ENCODE measurements at places on chromosomes 1 and 21. TPM values are rescaled to one million over a fixed set of nuclear protein-coding genes. Genes with fewer than 3 reads are reported as not detected.

GBP2 gene
- total RNA-seq: 9.6 TPM

ANKRD35 gene
- 1.2 TPM for total RNA-seq

S100A7A gene
- not detected for total RNA-seq

CCDC17 gene
- total RNA-seq: 5.6 TPM

ABL2 gene
- 27.4 TPM for total RNA-seq

SPATA21 gene
- total RNA-seq: not detected

KRTAP11-1 gene
- not detected for total RNA-seq

RPTN gene
- total RNA-seq: not detected

IL19 gene
- not detected for total RNA-seq

PDZK1 gene
- 3.4 TPM for total RNA-seq

GRCh38 chr21:44701023-44701400 is 4.0 kb downstream of the KRTAP10-12 start:
- H3K4me3 ChIP-seq: no peak overlapping the region
- no peak for DNase-seq
- no peaks in the 10 kb centered on the region for H3K4me1 ChIP-seq
- no peak overlapping the region for H3K27ac ChIP-seq
- H3K36me3 ChIP-seq: no peaks in the 10 kb centered on the region

- no peak for DNase-seq
- H3K36me3 ChIP-seq: no peaks in the 10 kb centered on the region
- H3K4me1 ChIP-seq: no peaks in the 10 kb centered on the region
- H3K27me3 ChIP-seq: no peaks in the 10 kb centered on the region
- no peak overlapping the region for H3K27ac ChIP-seq
- H3K4me3 ChIP-seq: no peak overlapping the region
Observed at GRCh38 chr1:114270282-114270681, 116.6 kb upstream of the SYT6 start.

DNA sequence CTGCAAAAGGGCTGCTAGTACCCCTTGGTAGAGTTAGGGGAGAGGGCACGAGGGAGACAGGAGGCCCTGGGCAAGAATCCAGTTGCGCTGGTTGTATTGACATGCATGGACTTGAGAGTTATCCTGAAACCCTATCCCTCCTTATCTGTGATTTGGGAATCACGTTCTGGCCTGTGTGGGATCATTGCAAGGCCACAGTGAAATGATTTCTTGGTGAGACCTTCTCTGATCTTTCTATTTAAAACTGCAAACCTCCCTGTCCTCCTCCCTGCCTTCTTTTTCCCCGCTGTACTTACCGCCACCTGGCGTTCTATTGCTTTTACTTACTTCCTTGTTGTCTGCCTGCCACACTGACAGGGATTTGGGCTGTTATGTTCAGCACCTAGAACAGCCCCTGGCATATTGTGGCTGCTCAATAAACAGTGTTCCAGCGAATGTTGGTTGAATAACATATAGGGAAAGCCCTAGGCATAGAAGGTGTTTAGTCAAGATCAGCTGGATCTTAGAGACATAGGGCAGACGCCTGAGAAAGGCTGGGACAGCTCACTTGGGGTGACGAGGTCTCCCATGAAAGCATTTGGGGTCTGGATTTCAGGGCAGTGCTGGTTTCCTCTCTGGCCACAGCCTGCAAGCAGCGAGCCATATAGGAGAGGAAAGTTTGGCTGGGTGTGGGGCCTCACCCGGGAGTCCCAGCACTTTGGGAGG is 25.6 kb downstream of the ALPL start:
- no peak overlapping the region for H3K4me3 ChIP-seq
- H3K27ac ChIP-seq: no peak overlapping the region
- no peaks in the 10 kb centered on the region for H3K36me3 ChIP-seq
- no peaks in the 10 kb centered on the region for H3K27me3 ChIP-seq

DNA sequence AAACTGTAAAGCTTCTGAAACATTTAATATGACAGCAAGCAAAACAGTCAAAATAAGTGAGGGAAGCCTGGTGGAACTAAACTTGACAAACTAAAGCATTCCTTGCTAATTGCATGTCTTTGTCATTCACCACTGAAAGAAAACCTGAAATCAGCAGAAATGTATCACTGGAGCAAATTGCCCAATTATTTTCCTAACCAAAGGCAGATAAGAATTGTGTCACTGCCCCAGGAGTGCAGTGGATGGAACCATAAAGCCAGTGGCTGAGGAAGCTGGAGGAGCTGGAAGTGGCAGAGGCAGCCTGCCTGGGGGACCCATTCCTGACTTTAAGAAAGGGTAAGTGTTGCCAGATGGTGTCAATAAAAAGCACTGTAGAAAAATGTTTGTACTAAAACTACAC is 2.7 kb upstream of the SLC30A10 start:
- no peaks in the 10 kb centered on the region for H3K4me1 ChIP-seq
- H3K36me3 ChIP-seq: no peaks in the 10 kb centered on the region
- H3K27ac ChIP-seq: no peak overlapping the region
- no peak overlapping the region for H3K4me3 ChIP-seq

DNA sequence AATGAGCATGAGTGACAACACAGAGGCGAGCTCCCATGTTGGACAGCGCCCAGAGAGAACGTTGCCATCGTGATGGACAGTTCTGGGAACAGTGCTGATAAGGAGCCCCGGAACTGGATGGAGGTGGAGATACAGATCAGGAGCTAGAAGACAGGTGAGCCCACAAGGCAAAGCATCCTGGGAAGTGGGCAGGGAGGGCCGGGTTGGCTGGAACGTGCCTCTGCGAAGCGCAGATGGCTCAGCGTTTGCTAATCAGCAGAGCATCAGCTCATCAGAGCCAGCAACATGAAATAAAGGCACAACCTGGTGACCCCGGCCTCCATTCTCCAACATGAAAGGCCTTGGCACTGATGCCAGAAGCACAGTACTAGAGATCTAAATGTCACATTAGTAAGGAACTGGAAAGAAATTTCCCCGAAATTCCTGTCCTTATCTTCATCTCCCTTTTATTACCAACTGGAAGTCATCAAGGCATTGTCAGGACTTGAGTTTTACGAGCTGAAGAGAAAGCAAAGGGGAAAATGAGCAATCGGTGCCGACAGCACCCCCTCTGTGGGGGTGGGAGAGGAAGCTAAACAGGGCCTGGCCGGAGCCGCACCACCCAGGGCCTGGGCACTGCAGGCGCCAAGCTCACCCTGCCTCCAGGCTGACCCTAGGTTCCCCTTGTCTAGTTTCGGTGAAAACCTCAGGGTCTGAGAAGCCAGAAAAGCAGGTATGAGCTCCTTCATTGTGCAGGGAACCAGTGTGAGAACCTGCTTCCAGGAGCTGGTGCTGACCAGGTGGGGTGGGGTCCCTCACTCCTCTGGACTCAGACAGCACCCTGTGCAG is 19.9 kb downstream of the ABCA4 start:
- no peaks in the 10 kb centered on the region for H3K36me3 ChIP-seq
- H3K4me3 ChIP-seq: no peak overlapping the region
- peak; percentile 46 for DNase-seq

- peaks cover 21% of the 10 kb centered on the region for H3K36me3 ChIP-seq
- peaks cover 34% of the 10 kb centered on the region for H3K4me1 ChIP-seq
- no peaks in the 10 kb centered on the region for H3K27me3 ChIP-seq
- peak overlapping the region; percentile 75 for H3K4me3 ChIP-seq
- peak; percentile 37 for DNase-seq
- peak overlapping the region; percentile 94 for H3K27ac ChIP-seq
Observed at GRCh38 chr1:53327182-53327913, 522 bp downstream of the LRP8 start.

- no peak for DNase-seq
- H3K36me3 ChIP-seq: peaks cover 64% of the 10 kb centered on the region
- peaks cover 28% of the 10 kb centered on the region for H3K4me1 ChIP-seq
- H3K4me3 ChIP-seq: no peak overlapping the region
Observed at GRCh38 chr1:233671286-233671685, 57.4 kb downstream of the KCNK1 start.

GRCh38 chr1:208581209-208581608 is 337.0 kb upstream of the PLXNA2 start:
- no peak overlapping the region for H3K27ac ChIP-seq
- no peak overlapping the region for H3K4me3 ChIP-seq
- H3K4me1 ChIP-seq: no peaks in the 10 kb centered on the region
- H3K36me3 ChIP-seq: no peaks in the 10 kb centered on the region

DNA sequence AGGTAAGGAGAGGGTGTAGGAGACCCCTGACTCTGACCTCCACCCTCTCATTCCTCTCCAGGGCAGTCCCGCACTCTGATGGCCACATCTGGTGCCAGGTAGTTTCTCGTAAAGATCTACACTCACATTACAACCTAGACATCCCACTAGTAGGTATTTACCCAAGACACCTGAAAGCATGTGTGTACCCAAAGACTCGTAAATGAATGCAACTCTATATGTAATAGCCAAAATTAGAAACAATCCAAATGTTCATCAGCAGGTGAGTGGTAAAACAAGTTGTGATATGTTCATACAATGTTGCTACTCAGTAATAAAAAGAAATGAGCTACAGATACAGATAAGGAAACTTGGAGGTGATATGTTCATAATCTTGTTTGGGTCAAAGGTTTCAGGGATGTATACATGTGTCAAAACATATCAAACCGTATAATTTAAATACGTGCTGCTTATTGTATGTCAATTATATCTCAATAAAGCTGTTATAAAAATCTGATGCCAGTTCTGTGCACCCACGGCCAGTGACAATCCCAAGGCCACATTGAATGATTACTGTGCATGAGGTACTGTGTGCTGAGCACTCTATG is 37.8 kb upstream of the SLC2A1 start:
- H3K27me3 ChIP-seq: no peaks in the 10 kb centered on the region
- no peak overlapping the region for H3K27ac ChIP-seq
- no peak for DNase-seq
- no peaks in the 10 kb centered on the region for H3K36me3 ChIP-seq

- H3K4me3 ChIP-seq: no peak overlapping the region
- H3K4me1 ChIP-seq: no peaks in the 10 kb centered on the region
Observed at GRCh38 chr1:17676387-17677060, 78.6 kb upstream of the ACTL8 start.

GRCh38 chr1:32052887-32053286 is 19.9 kb upstream of the TMEM39B start:
- peak; percentile 10 for DNase-seq
- no peaks in the 10 kb centered on the region for H3K4me1 ChIP-seq
- H3K36me3 ChIP-seq: peaks cover 36% of the 10 kb centered on the region
- H3K27ac ChIP-seq: no peak overlapping the region
- no peaks in the 10 kb centered on the region for H3K27me3 ChIP-seq

DNA sequence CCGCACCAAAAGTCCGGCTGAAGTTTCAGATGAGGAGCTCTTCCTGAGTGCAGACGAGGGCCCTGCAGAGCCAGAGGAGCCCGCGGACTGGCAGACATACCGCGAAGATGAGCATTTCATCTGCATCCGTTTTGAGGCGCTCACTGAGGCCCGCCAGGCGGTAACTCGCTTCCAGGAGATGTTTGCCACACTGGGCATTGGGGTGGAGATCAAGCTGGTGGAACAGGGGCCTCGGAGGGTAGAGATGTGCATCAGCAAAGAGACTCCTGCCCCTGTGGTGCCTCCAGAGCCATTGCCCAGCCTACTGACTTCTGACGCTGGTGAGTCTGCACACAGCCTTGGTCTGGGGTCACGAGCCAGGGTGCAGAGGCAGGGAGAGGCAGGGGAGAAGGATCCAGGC is 84.7 kb downstream of the TRIM11 start:
- DNase-seq: no peak
- H3K4me1 ChIP-seq: no peaks in the 10 kb centered on the region
- H3K27me3 ChIP-seq: no peaks in the 10 kb centered on the region
- no peaks in the 10 kb centered on the region for H3K36me3 ChIP-seq

GRCh38 chr1:219302697-219303096 is 129.0 kb downstream of the LYPLAL1 start:
- H3K27me3 ChIP-seq: no peaks in the 10 kb centered on the region
- H3K4me1 ChIP-seq: no peaks in the 10 kb centered on the region
- no peaks in the 10 kb centered on the region for H3K36me3 ChIP-seq
- DNase-seq: no peak
- H3K4me3 ChIP-seq: no peak overlapping the region
- no peak overlapping the region for H3K27ac ChIP-seq

GRCh38 chr1:230167419-230167852 is 100.4 kb downstream of the GALNT2 start:
- no peaks in the 10 kb centered on the region for H3K27me3 ChIP-seq
- no peak overlapping the region for H3K27ac ChIP-seq
- DNase-seq: no peak
- no peaks in the 10 kb centered on the region for H3K36me3 ChIP-seq
- no peaks in the 10 kb centered on the region for H3K4me1 ChIP-seq

DNA sequence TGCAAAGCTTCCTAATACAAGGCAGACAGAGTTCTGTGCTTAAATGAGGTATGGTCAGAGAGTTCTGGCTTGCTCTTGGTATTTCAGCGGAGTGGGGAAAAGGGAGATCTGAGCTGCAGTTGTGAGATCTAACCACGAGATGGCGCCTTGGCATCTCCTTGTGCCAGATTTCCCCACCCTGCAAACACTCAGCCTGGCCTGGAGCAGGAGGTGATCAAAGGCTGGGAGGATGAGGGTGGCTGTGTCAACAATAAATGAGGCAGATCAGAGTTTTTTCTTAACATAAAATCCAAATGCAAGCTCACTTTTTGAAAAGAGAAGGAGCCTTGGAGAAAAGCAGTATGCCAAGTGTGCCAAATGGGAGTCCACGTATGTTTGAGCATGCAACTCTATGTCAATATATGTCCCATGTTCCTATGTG is 4.1 kb upstream of the TFAP2E start:
- H3K36me3 ChIP-seq: no peaks in the 10 kb centered on the region
- DNase-seq: peak; percentile 71
- H3K27ac ChIP-seq: no peak overlapping the region

DNA sequence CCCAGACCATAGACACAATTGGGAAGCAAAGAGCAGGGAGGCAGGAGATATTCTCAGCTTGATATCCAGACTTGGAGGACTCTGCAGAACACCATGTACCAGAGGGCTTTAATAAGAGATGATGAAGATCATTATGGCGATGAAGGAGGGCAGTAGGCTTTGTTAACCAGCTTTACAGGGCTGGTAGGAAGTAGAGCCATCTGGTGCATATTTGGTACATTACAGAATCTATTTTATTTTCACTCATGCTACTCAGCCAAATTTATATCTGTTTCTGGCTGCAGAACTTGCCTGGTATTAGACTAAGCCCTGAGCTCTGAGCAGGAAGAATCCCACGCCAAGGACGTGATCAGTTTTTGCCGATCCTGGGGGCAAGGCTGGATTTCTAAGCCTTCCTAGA is 61.8 kb upstream of the SYT6 start:
- no peak overlapping the region for H3K27ac ChIP-seq
- H3K27me3 ChIP-seq: no peaks in the 10 kb centered on the region
- DNase-seq: no peak
- no peak overlapping the region for H3K4me3 ChIP-seq
- no peaks in the 10 kb centered on the region for H3K36me3 ChIP-seq

DNA sequence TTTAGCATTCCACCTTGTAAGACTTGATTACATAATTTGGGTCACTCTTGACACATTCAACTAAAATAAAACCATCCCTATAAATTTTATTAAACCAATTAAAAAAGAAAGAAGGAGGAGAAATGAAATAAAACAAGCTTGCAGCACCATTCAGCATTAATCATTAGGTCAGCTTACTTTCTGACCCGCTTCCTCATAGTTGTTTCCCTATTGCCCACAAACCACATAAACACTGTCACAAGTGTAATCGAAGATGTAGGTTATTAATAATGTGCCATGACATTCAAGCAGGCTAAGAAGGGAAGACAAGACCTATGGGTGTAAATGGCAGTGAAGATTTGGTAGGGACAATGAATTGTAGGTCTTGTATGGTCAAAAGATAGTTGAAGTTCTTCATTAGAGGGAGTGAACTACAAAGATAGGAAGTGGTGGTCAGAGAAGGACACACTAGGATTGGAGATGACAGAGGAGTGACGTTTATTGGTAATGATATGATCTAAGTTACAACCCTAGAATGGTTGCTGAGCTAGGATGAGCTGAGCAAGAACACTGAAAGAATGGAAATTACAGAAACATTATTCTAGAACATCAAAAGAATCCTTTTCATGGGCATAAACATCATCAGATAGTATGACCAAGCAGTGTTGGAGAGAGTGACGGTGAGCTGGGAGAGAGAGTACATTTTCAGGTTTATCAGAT is 231.5 kb downstream of the KCNT2 start:
- no peaks in the 10 kb centered on the region for H3K36me3 ChIP-seq
- no peaks in the 10 kb centered on the region for H3K27me3 ChIP-seq
- DNase-seq: no peak
- 0 out of 2 replicates have a peak, but pooled peaks cover 4% of the 10 kb centered on the region for H3K4me1 ChIP-seq
